ENCODE measurements at places on chromosomes 13 and 19.

DNA sequence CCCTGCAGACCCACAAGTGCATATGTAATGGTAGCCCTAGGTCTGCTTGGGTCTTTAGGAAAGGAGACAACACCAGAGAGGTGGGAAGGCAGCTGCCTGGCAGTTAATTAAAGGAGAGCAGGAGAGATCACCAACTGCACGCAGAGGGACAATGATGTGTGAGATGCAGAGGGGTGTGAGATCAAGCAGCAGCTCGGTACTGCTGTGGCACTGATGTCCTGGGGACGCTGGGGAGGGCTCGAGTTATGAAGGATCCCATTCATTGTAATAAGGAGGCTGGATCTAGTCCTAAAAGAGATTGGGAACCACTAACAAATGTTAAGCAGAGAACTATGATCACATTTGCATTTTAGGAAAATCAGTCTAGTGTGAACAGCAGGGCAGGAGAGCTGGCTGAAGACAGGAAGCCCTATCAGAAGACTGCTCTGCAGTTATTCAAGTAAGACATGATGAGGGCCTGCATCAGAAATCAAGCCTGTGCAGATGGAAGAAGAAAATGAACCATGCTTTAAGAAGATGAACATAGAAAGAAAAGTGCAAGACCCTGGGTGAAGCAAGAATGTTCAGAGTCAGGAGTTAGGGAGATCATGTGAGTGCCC, 80.4 kb downstream of the DLEU7 start:
- DNase-seq = no peak

- DNase-seq = no peak
Measured at GRCh38 chr13:113995051-113995601, 21.2 kb upstream of the C13orf46 start.

- DNase-seq = no peak
Measured at GRCh38 chr13:50152655-50153309, 137.5 kb downstream of the KCNRG start.

- no peak for DNase-seq
Measured at GRCh38 chr19:39307046-39307821, 11.0 kb downstream of the IFNL1 start.

DNA sequence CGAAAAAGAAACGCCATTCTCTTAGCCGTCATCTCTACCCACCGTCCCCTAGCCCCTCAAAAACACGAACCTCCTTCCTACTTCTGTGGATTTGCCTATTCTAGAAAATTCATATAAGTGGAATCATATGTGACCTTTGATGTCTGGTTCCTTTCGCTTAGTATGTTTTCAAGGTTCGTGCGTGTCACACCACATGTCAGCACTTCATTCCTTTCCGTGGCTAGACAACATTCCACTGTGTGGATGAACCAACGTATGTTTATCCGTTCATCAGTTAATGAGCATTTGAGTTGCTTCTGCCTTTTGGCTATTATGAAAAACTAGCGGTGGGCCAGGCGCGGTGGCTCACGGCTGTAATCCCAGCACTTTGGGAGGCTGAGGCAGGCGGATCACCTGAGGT, 14.0 kb upstream of the PPP1R12C start:
- DNase-seq = peak; percentile 45

DNA sequence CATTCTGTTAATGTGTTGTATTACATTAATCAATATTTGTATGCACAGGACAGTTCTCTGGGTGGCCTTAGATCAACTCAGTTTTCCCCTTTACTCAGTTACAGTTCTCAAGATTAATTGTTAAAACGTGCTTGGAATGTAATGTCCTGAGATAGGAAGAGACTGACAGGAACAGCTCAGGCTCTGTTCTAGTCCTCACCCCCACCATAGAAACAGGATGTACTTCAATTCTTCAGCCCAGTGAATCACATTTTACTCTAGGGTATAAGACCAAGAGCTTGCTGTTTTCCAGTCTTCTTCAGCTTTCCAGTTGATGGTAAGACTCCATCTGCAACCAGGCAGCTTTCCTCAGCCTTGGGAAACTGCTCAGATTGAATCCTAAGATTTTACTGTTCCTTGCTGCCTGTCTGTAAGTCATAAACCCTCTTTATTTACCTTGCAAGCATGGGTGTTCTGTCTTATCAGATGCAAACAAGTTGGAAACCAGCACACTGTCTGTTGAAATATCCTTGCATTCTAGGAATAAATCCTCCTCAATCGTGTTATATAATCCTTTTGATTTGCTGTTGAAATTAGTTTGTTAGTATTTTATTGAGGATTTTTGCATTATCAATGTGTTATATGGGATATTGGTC, 836.9 kb upstream of the PCDH9 start:
- no peak for DNase-seq

DNA sequence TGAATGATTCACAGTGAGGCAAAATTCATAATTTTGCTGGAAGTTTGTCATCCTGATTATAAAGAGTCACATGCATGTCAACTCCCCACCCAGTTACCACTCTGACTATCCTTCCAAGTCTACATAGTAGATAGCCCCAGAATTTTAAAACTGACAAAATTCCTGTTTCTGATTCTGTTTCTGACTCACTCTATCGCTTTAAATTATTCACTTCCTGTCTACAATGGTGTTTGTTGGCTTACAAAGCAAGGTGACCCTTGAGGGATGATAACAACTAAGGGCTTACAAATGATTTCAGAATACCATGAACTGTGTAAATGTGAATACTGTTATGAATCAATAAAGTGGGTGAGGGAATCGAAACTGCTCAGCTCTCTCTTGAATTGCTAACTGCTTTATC, 98.7 kb upstream of the KL start:
- DNase-seq = no peak

- DNase-seq = no peak
Measured at GRCh38 chr13:102443249-102443648, 41.4 kb upstream of the FGF14 start.

- no peak for DNase-seq
Measured at GRCh38 chr19:7988307-7988706, 17.1 kb downstream of the ELAVL1 start.
